ENCODE measurements at places on chromosomes 16 and 17. TPM values are rescaled to one million over a fixed set of nuclear protein-coding genes. Genes with fewer than 3 reads are reported as not detected.

USP22 gene
- total RNA-seq, result 147 TPM

SGSM2 gene
- total RNA-seq, result 33.5 TPM

HEATR9 gene
- total RNA-seq, result not detected

CLEC3A gene
- not detected for total RNA-seq

C17orf100 gene
- total RNA-seq, result 3.1 TPM

DNA sequence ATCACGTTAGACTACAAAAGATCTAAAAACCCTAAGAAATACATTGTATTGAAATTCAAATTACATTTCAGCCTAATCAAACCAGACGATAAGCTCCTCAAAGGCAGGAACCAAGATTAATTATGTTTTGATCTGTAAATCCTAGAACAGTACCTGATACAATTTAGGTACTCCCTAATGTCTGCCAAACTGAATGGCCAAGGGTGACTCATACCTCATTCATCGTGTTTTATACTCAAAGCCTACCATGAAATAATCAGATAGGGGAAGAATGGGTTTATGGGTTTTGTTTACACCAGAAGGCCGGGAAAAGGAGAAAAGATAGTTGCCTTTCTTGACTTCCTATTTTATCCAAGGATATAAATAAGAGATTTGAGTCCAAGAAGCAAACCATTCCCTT is 19.3 kb downstream of the MMD start:
- DNase-seq, result no peak

GRCh38 chr16:12661656-12662172 is 142.0 kb downstream of the CPPED1 start:
- peak; percentile 59 for DNase-seq

DNA sequence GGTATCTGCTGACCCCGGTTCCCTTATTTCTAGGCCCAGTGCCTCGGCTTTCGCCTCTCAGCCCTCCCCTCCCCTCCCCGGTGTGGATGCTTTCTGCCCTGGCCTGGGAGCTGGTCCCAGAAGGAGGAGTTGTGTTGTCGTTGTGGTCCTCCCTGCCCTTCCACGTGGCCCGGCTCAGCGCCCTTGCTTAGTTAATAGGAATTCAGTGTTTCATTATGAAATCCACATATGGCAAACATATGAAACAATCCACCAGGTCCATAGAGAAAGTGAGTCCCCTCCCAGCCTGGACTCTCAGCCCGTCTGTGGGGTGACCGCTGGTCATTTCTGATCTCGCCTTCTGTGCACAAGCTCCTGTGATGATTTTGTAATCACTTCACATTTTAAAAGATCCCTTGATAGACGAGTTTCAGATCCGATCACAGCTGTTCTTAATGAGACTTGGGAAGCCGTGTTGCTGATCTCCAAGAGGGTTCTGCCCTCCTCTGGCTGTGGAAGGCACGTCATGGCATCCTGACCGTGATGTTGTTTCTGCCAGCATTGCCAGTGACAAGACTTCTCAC is 112.1 kb downstream of the BANP start:
- peak; percentile 87 for DNase-seq

- no peak for DNase-seq
These were observed 32.5 kb downstream of the RPH3AL start for GRCh38 chr17:320139-320538.

DNA sequence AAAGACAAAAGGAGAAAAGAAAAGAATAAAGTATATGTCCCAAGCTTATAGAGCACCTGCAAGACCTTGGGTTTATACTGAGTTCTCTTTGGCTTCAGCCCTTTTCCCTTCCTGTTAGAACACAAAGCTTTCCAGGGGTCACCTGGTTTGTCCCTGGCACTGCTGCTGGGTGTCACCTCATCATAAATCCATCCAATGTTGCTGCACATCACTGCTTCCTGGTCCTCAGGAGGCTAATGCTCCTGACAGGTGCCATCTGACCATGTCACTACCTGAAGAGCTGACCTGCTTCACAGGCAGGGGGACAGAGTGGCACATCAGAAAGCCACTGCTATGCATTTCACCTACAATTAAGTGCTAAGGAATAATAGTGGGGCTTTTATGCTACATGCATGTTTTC is 164.6 kb upstream of the ELAC2 start:
- no peak for DNase-seq

DNA sequence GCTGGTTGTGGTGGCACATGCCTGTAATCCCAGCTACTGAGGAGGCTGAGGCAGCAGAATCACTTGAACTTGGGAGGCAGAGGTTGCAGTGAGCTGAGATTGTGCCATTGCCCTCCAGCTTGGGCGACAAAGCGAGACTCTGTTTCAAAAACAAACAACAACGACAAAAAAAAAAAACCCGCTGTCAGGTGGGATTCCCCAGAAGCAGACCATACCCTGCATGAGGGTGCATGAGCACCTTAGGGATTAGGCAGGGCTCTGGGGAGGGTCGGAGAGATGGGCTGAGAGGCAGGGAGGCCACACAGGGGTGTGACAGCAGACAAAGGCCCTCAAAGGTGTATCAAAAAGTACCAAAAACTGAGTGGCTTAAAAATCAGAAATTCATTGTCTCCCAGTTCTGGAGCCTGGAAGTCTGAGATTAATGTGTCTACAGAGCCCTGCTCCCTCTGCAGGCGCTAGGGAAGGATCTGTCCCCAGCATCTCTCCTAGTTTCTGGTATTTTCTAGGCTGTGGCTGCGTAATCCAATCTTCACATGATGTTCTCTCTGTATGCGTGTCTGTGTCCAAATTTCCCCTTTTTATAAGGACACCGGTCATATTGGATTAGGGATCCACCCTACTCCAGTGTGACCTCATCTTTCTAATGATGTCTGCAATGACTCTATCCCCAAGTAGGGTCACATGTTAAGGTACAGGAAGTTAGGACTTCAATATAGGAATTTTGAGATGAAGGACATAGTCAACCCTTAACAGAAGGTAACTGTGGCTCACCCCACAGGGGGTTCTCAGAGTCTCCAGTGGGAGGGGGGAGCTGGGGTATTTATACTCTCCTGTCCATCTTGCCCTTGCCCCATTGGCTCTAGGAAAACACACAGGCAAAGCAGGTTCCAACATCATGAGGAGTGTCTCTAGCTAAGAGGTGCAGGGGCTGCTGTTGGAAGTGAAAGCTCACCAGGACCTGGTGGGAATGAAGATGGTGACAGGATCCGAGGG is 13.6 kb upstream of the TVP23A start:
- DNase-seq, result no peak

- no peak for DNase-seq
These were observed 36.7 kb upstream of the TANC2 start for GRCh38 chr17:62929320-62929719.

- DNase-seq, result no peak
These were observed 100.4 kb upstream of the GSE1 start for GRCh38 chr16:85512808-85513115.

GRCh38 chr16:87715658-87716057 is 50.1 kb downstream of the KLHDC4 start:
- no peak for DNase-seq

DNA sequence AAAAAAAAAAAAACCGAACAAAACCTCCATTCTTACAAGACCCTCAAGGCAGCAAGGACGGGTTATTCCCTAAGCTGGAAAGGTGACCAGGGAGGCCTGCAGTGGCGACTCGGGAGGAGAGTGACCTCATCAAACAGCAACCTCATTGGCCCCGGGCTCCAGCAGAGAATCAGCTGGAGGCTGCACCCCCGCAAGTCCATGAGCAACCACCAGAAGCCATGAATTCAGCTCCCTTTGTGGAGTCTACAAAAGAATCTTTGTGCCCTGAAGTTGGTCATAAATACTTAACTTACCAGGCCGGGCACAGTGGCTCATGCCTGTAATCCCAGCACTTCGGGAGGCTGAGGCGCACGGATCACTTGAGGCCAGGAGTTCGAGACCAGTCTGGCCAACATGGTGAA is 80.9 kb upstream of the CREBBP start:
- no peak for DNase-seq

- DNase-seq, result no peak
These were observed 243.7 kb downstream of the FTO start for GRCh38 chr16:53947642-53948041.

- DNase-seq, result no peak
These were observed 21.2 kb downstream of the TBX2 start for GRCh38 chr17:61420745-61421398.

- DNase-seq, result no peak
These were observed 11.6 kb downstream of the MYO1C start for GRCh38 chr17:1480747-1481465.

DNA sequence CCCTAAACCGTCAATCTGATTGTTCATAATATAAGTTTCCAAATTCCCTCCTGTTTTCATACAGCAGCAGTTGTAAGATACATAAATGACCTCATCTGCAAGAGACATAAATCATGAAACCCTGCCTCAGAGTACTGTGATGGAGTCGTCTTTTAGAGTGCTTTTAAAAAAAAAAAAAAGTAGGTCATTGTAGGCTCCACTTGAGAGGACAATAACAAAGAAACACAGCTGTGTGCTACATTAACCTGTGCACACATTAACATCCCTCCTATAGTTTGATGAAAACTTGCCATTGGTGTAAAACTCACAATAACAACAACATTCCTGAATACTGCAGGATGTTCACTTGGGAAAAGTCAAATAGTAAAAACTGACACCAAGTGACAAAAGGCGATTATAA is 56.5 kb downstream of the XPO6 start:
- no peak for DNase-seq

DNA sequence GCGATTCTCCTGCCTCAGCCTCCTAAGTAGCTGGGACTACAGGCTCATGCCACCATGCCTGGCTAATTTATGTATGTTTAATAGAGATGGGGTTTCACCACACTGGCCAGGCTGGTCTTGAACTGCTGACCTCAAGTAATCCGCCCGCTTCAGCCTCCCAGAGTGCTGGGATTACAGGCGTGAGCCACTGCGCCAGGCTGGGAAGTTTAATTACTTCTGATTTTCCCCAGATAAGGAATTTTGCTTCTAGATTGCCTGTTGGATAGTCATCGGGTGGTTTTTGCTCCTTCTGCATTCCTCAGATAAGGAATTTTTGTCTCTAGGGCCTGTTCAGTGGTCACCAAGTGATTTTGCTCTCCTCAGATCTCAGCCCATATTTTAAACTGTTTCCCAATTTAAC is 112.5 kb downstream of the MAP2K4 start:
- DNase-seq, result peak; percentile 10

- DNase-seq, result no peak
These were observed 3.3 kb downstream of the CISD3 start for GRCh38 chr17:38733282-38733981.

- no peak for DNase-seq
These were observed 56.1 kb downstream of the RMI2 start for GRCh38 chr16:11401161-11402050.

DNA sequence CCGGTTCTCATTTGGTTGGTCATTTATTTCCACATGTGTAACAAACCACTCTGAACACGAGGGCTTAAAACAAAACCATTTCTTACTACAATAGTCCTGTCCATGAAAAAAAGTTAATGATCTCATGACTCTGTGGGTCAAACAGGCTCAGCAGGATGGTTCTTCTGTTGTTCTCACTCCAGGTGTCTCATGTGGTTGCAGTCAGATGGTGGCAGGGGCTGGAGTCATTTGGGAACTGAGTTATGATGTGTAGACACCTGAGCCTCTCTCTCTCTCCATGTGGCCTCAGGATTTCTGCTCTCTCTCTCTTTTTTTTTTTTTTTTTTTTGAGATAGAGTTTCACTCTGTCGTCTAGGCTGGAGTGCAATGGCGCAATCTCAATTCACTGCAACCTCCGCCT is 55.4 kb downstream of the RTN4RL1 start:
- no peak for DNase-seq

GRCh38 chr16:58269526-58269925 is 25.3 kb downstream of the PRSS54 start:
- DNase-seq, result no peak

- no peak for DNase-seq
These were observed 4.1 kb downstream of the AOC3 start for GRCh38 chr17:42855048-42855596.

- DNase-seq, result no peak
These were observed 206.7 kb downstream of the PARN start for GRCh38 chr16:14423344-14423743.

GRCh38 chr17:81173052-81173761 is 7.2 kb upstream of the AATK start:
- no peak for DNase-seq

DNA sequence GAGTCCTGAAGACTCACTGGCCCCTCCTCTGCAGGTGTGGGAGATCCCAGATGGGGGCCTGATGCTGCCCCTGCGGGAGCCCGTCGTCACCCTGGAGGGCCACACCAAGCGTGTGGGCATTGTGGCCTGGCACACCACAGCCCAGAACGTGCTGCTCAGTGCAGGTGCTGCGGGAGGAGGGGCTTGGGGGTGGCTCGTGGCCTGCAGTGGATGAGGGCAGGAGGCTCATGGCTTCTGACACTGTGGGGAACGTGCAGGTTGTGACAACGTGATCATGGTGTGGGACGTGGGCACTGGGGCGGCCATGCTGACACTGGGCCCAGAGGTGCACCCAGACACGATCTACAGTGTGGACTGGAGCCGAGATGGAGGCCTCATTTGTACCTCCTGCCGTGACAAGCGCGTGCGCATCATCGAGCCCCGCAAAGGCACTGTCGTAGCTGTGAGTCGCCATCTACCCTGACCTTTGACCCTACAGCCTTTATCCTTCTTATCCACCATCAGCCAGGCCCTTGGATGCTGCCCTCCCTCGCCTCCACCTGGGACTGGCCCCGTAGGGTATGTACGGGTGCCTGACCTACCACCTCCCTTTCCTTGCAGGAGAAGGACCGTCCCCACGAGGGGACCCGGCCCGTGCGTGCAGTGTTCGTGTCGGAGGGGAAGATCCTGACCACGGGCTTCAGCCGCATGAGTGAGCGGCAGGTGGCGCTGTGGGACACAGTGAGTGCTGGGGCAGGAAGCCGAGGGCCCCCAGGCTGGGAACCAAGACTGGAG is 3.6 kb downstream of the CORO1A start:
- DNase-seq, result no peak

DNA sequence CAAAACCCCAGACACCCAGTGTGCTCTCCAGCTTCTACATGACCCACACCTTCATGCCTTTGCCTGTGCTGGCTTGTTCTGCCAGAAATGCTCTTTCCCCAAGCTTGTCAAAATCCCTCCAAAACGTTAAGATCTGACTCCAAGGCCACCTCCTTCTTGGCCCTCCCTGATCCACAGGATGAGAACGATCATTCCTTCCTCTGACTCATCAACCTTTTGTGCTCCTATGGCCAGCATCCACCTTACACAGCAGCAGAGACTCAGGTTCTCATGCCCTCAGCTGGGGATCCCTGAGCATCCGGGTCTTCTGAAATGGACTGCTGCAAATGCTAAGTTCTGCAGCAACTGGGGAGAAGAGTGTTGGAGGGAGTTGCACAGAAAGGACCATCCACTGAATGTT is 2.9 kb downstream of the ZBTB4 start:
- DNase-seq, result peak; percentile 69

Measured in umbilical cord (tissue), 2 donors.